Hepatic stellate cell (primary cell): ENCODE measurements at places on chromosomes 5 and 9.

DNA sequence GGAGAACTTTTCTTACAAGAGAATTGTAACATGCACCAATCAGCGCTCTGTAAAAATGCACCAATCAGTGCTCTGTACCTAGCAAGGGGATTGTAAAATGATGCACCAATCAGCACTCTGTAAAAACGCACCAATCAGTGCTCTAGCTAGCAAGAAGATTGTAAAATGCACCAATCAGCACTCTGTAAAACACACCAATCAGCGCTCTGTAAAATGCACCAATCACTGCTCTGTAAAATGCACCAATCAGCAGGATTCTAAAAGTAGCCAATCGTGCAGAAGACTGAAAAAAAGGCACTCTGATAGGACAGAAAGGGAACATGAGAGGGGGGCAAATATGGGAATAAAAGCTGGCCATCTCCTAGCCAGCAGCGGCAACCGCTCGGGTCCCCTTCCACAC lies 233.2 kb downstream of the ROR2 start:
- no peak for DNase-seq

- no peak for DNase-seq
These were observed 1537.0 kb upstream of the CDH9 start for GRCh38 chr5:28575368-28575767.

- DNase-seq = no peak
These were observed 97.2 kb upstream of the LMX1B start for GRCh38 chr9:126516561-126516935.

DNA sequence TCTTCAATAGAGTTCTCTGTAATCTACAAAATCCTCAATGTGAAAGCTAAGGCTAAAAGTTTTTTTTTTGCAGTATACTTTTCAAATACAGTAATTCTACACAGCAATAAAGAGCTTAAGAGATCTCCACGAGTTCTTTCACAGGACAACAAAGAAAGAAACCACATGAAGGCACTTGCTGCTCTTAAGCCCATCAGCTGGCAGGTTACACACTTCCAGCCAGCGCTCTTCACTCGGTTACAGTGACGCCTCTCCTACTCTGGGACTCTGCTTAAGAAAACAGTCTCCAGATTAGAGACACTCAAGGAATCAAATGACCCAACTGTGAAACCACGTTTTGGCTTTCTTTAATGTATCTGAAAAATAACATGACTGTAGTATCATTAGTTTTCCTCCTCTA lies 85.0 kb downstream of the ROR2 start:
- DNase-seq = no peak

DNA sequence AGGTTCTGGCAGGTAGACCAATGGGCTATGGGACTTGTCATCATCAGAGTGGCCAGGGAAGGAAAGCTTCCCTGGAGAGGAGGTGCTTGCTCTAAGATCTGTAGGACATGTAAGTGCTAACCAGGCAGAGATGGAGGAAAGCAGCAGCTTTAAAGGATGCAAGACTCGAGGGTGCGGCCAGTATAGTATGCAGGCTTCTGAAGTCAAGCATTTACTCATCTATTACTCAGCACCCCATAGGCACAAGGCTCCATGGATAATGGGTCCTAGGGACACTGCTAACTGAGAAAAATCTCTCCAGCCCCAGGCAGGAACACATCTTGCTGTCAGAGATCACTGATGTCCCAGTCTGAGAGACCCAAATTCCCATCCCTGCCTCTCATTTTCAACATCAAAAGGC lies 49.7 kb downstream of the WWC1 start:
- DNase-seq = no peak

GRCh38 chr5:39025456-39025855 lies 48.7 kb downstream of the RICTOR start:
- no peak for DNase-seq

DNA sequence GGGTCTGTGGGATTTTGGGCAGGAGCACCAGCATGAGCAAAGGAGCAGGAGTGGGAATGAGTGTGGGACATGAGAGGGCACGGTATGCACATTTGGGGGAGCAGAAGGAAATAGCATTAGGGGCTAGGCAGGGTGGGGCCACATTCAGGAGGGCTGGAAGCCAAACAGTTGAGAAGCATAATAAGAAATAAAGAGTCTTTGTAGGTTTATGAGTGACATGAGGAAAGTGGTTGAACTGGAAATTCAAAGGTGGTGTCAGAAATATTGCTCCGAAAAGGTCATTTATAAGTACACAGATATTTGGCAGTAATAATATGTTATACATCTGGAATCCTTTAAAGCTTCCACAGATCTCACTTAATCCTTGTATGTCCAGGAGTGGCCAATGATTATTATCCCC lies 26.4 kb downstream of the ARHGEF28 start:
- DNase-seq = no peak

DNA sequence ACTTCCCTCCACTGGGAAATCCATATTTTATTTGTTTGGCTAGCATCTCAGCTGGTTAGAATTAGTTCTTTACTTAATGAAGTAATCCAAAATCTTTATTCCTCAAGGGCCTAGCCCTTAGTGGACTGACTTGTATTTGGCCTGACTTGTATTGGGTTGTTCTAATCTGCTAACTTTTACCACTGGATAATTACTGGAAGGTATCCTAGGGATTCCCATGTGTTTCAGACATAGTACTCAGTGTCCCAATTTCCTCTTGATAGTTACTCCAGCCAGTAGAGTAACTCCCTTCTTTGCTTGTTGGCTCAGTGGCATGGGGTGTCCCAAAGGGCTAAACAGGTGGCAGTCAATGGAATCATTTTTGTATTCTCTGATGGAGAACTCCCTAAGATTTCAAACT lies 156.0 kb downstream of the DCP2 start:
- DNase-seq = no peak
